ENCODE measurements at places on chromosomes 7 and 10.

DNA sequence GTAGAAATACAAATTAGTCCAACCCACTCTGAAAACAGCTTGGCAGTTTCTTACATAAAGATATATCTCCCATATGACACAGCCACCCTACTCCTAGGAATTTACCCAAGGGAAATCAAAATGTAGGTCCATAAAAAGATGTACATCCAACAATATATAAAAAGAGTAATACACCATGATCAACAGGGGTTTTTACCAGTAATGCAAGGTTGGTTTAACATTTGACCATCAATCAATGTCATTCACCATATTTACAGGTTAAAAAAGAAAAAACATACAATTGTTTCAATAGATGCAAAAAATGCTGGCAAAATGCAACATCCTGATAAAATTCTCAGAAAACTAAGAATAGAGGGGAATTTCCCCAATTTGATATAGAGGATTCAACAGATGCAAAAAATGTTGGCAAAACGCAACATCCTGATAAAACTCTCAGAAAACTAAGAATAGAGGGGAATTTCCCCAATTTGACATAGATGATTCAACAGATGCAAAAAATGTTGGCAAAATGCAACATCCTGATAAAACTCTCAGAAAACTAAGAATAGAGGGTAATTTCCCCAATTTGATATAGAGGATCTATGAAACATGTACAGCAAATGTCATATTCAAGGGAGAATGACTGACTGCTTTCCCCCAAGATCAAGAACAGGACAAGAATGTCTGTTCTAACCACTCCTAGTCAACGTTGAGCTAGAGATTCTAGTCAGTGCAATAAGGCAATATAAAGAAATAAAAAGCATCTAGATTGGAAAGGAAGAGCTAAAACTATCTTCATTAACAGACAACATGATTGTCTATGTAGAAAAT is 13.7 kb downstream of the ADAP1 start:
- no peak for DNase-seq

- no peak for DNase-seq
Observed at GRCh38 chr10:122727426-122727825, 27.8 kb upstream of the C10orf120 start.

- no peak for DNase-seq
Observed at GRCh38 chr7:139763330-139763729, 14.5 kb downstream of the HIPK2 start.

- DNase-seq, result no peak
Observed at GRCh38 chr10:126525326-126525725, 137.0 kb upstream of the ADAM12 start.

GRCh38 chr10:98460837-98461499 is 14.2 kb upstream of the HPS1 start:
- peak; percentile 68 for DNase-seq

DNA sequence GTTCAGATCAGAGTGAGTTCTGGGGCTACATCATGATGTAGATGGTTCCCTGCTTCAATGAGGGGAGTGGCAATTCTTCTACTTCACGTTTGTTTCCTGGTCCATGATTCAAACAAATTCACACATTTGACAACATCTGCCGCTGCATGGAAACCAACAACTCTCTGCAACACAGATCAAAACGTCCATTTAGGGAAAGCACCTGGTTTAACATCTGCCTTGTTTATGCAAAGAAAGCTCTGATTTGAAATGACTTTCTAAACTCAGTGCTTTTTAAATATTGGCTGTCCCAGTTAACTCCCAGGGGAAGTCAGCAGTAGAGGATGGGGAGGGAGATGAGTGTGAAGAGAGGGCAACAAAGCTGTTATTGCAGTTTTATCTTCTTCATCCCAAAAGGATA is 93.8 kb downstream of the GAD2 start:
- DNase-seq, result no peak

GRCh38 chr7:23438171-23438570 is 32.1 kb downstream of the IGF2BP3 start:
- DNase-seq, result no peak

DNA sequence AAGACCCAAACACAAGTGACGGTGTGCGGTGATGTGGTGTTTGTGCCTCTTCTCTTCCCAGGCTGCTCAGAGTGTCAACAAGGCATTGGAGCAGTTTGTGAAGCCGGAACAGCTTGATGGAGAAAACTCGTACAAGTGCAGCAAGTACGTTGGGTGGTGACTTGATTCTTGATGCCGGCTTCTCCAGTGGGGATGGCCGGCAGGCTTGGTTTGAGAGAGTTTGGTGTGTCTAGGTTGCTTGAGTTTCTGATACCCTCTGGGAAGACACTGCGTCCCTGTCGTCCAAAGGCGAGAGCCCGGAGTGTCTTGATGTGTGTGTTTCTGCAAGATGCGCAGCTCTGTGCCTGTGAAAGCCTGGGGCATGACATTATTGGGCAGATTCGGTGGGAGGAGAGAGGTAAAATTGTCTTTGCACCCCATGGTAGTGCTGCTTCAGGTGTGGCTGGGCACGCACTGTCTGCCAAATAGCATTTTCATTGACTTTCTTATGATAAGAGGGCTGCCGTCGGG is 111.8 kb downstream of the ANKRD61 start:
- DNase-seq, result no peak

DNA sequence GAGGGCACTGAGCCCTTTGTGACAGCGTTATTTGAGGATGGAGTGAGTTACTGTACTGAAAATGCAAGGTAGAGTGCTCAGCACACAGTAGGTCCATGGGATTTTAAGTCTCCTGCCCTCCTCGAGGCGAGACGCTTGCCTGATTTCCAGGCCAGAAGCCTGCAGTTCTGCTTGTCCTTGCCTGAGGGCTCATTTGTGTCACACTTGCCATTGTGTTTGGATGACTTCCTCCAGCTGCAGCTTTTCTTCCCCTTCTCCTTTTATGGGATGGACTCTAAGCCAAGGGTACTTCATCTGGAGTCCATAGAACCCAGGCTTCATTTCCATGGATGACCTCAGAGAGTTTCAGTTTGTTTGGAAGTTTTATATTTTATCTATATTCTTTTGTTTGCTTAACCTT is 304.2 kb upstream of the BMPER start:
- no peak for DNase-seq

GRCh38 chr7:53476566-53476965 is 441.1 kb downstream of the POM121L12 start:
- no peak for DNase-seq

- no peak for DNase-seq
Observed at GRCh38 chr7:47143339-47143738, 438.6 kb downstream of the TNS3 start.

- no peak for DNase-seq
Observed at GRCh38 chr10:77832238-77832637, 94.3 kb downstream of the DLG5 start.

GRCh38 chr10:86127274-86127819 is 239.2 kb downstream of the GRID1 start:
- no peak for DNase-seq

GRCh38 chr7:30605832-30606231 is 11.2 kb downstream of the GARS1 start:
- no peak for DNase-seq

- no peak for DNase-seq
Observed at GRCh38 chr7:39367943-39368342, 198.3 kb upstream of the YAE1 start.

DNA sequence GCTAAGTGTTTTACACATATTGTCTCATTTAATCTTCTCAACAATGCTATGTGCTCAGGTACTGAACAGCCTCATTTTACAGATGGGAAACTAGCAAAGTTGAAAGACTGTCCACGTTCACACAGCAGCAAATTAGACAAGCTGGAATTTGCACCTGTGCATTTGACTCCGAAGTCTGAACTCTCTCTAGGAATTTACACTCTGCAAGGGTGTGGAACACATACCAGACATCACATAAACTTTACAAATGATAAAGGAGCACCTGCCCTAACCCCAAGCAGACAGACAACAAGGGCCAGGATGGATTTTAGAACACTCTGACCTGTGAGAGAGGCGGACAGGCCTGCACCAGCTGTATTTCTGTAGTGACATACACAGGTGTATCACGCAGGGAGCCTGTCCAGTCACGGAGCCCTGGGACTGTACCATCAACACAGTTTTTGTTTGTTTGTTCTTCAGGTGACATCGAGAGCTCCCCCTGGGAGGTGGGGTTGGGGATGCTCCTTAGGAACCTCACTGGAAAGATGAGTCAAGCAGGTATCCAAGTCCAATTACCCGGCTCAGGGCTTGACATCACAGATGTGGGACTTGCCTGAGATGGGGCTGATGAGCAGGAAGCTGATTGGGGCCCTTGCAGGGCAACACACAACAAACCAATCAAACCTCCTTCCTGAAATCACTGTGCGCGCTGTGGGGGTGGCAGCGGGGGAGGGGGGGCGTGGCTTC is 31.0 kb downstream of the MKI67 start:
- DNase-seq, result no peak

DNA sequence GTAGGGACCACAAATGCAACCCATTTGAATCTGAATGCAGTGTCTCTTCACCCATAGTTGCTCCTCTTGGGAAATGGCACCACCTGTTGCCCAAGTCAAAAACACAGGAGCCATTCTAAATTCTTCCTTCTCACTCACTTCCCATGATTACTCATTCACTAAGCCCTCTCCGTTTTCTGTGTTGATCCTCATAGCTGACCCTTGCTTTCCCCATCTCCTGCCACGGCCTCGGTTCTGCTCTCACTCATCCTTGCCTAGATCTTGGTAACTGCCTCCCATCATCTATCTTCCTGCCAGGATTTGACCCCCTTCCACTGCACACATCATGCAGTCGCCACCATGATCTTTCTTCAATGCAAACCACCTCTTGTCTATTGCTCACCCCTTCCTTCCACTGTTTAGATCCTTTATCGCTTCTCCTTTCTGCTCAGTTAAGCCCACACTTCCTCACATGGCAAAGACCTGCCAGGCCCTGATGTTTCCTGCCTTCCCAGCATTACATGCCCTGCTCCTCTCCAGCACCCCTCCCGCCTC is 19.0 kb upstream of the CPN1 start:
- no peak for DNase-seq

DNA sequence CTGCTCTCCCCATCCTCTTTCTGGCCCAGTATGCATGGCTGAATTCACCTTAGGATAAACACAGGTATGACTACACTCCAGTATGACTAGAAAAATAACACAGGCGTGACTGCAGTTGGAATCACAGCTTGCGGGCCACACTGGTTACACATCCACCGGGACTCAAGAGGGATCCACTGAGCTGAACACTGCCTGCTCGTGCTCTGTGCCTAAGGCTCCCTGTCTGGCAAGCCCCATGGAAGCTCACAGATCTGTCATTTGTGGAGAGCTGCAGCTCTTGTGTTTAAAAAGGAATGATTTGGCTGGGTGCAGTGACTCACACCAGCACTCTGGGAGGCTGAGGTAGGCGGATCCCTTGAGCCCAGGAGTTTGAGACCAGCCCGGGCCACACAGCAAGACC is 26.8 kb downstream of the VOPP1 start:
- no peak for DNase-seq

GRCh38 chr10:127456122-127456521 is 93.0 kb upstream of the NPS start:
- no peak for DNase-seq

DNA sequence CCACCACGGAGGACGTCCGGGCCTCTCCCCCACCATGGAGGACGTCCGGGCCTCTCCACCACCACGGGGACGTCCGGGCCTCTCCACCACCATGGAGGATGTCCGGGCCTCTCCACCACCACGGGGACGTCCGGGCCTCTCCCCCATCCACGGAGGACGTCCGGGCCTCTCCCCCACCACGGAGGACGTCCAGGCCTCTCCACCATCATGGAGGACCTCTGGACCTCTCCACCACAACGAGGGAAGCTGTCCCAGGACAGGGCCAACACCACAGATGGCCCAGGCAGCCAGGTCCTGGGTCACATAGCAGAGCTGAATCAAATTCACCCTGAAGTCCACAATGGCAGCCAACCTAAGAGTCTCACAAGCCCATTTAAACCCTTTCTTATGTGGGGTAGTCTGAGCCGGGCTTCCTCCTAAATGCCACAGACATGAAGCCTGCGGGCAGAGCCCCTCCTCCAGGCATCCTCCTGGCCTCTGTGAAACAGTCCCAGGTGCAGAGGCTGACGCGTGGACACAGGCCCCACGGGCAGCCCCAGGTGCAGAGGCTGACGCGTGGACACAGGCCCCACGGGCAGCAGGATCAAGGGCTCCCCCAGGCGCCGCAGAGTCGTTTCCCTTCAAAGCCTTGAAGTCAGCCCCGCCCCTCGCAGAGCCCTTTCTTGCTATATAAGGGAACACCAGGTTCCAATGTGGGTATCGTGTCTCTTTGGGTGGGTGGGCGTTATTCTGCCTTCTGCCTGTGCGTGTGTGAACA is 47.0 kb downstream of the FOXL3 start:
- no peak for DNase-seq

DNA sequence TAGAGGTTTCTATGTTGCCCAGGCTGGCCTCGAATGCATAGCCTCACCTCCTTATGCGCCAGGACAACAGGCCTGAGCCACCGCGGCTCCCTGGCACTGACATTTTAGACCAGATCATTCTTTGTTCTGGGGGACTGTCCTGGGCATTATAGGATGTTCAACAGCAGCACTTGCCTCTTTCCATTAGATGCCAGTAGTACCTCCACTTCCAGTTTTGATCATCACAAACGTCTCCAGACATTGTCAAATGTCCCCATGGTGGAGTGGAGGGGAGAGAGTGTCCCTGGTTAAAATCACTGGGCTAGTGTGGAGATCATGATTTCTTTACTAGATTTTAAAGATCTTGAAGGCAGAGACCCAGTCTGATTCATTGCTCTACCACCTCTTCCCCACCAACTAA is 125.2 kb upstream of the MKLN1 start:
- no peak for DNase-seq

DNA sequence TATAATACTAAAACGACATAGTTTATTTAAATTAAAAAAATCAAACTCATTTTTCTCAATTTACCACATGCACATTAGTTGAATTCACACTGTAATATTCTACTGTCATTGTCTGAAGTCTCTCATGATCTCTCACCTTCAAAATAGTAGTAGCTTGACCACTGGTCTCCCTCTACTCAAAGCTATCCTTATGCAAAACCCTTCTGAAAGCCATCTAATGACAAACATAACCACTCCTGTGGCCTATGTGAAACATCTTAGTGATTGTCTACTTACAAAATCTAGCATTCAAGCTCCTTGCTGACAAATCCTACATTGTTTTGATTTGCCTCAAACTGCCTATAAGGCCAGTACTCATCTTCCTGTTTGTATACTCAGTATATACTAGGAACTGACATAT is 606.0 kb upstream of the GHITM start:
- no peak for DNase-seq

DNA sequence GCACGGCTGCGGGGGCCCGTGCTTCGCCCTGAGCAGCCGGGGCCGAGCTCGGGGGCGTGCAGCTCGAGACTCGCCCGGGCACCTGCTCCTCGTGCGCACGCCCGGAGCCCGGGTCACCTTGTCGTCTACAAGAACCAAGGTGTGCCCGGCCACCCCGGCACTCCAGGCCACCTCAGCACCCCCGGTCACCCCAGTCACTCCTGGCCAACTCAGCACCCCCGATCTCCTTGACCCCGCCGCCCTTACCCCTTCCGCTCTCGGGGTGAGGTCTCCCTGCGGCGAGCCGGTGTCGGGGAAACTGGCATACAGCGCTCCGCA is 268 bp upstream of the IGFBP3 start:
- no peak for DNase-seq

GRCh38 chr10:52755297-52756062 is 17.1 kb downstream of the MBL2 start:
- peak; percentile 55 for DNase-seq

GRCh38 chr7:108120933-108121332 is 9.2 kb downstream of the LAMB4 start:
- no peak for DNase-seq

- DNase-seq, result no peak
Observed at GRCh38 chr7:132495936-132496335, 80.3 kb downstream of the PLXNA4 start.

- DNase-seq, result no peak
Observed at GRCh38 chr7:77370606-77371005, 45.5 kb downstream of the GSAP start.

All from lung (tissue), 17 donors.